ENCODE measurements at places on chromosomes 5 and 9. TPM values are rescaled to one million over a fixed set of nuclear protein-coding genes. Genes with fewer than 3 reads are reported as not detected.

CHSY3 gene
- total RNA-seq: 0.80 TPM

LRRC70 gene
- 1.2 TPM for total RNA-seq

LSM11 gene
- total RNA-seq: 2.2 TPM

- no peak for DNase-seq
Measured at GRCh38 chr9:119284587-119285337, 84.5 kb downstream of the BRINP1 start.

DNA sequence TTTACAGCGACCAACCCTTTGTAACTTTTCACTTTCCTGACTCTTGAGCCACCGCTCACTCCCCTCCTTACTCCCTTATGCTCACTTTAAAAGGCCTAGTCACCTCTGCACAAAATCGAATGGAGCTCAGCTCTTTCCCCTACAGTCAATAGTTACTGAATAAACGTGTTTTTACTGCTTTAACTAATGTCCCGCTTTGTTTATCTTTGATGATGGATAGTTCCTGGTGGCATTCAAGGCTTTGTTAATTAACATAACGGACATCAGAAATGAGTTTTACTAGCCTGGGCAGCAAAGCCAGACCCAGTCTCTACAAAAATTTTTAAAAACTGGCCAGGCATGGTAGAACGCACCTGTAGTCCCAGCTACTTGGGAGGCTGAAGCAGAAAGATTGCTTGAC lies 5.0 kb downstream of the SERINC5 start:
- DNase-seq: no peak

GRCh38 chr5:75960129-75960528 lies 123.1 kb upstream of the SV2C start:
- no peak for DNase-seq

- DNase-seq: peak; percentile 14
Measured at GRCh38 chr5:83450183-83450966, 21.2 kb upstream of the VCAN start.

DNA sequence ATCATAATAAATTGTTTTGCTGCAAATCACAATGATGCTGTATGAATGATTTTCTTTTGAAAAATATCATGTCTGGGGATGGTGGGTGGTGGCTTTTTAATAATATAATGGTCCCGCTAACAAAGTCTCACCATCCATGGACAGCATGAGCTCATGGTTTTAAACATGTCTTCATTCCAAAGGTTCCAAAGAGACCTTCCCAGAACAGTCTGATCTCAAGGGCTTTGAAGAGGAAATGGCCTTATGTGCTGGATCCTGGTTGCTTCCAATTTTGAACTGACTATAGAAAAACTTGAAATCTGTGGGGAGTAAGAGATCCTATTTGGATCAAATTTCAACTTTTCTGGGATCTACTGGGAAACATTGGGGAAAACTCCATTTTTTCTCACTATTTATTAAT lies 121.8 kb downstream of the ADAMTS12 start:
- no peak for DNase-seq

Measured in heart right ventricle (tissue), 16 donors.